Uterus (tissue), 4 donors: ENCODE measurements at places on chromosomes 6 and 20. TPM values are rescaled to one million over a fixed set of nuclear protein-coding genes. Genes with fewer than 3 reads are reported as not detected.

GRCh38 chr20:33232486-33233072 lies 3.2 kb upstream of the BPIFA1 start:
- no peak overlapping the region for H3K27ac ChIP-seq
- no peak overlapping the region for H3K4me3 ChIP-seq
- H3K27me3 ChIP-seq = no peaks in the 10 kb centered on the region
- H3K36me3 ChIP-seq = no peaks in the 10 kb centered on the region
- no peak for DNase-seq

DNA sequence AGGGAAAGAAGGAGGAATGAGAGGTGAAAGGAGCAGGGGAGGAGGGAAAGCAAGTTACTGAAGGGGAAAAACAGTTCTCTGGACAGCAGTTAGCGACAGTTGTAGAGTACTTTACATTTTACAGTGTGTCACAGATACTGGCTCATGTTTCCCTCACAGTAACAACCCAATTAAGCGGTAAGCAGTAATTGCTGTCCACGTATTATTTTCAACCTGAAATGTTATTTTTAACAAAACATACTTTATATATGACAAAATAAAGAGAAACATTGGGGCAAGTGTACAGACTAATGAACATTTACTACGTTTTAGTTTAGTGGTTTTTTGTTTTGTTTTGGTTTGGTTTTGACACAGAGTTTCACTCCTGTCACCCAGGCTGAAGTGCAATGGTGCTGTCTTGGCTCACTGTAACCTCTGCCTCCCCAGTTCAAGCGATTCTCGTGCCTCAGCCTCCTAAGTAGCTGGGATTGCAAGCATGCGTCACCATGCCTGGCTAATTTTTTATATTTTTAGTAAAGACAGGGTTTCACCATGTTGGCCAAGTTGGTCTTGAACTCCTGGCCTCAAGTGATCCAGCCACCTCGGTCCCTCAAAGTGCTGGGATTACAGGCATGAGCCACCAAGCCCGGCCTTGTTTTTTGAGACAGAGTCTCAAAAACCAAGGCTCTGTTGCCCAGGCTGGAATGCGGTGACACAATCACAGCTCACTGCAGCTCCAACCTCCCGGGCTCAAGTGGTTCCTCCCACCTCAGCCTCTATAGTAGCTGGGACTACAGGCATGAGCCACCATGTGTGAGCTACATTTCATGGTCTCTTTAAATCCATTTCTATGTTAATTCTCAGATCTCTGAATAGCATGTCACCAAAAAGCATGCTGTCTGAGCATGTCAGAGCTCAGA lies 22.6 kb upstream of the BTN3A2 start:
- H3K4me1 ChIP-seq = no peaks in the 10 kb centered on the region
- no peak for DNase-seq
- no peak overlapping the region for H3K4me3 ChIP-seq
- H3K36me3 ChIP-seq = no peaks in the 10 kb centered on the region
- H3K27me3 ChIP-seq = no peaks in the 10 kb centered on the region

DNA sequence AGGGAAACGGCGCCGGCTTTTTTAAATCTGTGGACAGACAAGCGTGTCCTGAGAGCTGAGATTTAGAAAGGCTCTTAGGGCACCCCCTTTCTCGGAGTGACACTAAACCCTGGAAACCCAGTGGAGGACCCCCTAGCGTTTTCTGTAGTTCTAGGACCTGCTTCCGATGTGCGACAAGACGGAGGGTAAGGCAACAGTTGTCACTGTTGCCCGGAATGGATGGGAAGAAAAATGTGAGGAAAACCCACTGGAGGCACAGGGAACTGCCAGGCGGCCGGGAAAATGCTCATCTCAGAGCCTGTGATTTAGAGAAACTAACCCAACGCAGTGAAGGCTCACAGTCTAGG lies 551 bp upstream of the ATP5F1E start:
- no peaks in the 10 kb centered on the region for H3K27me3 ChIP-seq
- no peaks in the 10 kb centered on the region for H3K4me1 ChIP-seq
- no peak for DNase-seq
- H3K36me3 ChIP-seq = no peaks in the 10 kb centered on the region

- H3K27ac ChIP-seq = peak within 1 kb of the TSS; percentile 96
- H3K36me3 ChIP-seq = no peaks in the 10 kb centered on the region
- peaks cover 3% of the 10 kb centered on the region for H3K4me1 ChIP-seq
- H3K27me3 ChIP-seq = no peaks in the 10 kb centered on the region
These were observed at the start of gene MICA for GRCh38 chr6:31403283-31404060. TSS of gene MICA (plus strand) at chr6:31403595. CDS start at chr6:31403633, 38 bp downstream.

GRCh38 chr20:1664911-1665310 lies 7.3 kb upstream of the SIRPG start:
- H3K27me3 ChIP-seq = no peaks in the 10 kb centered on the region
- H3K36me3 ChIP-seq = no peaks in the 10 kb centered on the region
- H3K4me3 ChIP-seq = no peak overlapping the region
- H3K27ac ChIP-seq = no peak overlapping the region
- H3K4me1 ChIP-seq = no peaks in the 10 kb centered on the region

DNA sequence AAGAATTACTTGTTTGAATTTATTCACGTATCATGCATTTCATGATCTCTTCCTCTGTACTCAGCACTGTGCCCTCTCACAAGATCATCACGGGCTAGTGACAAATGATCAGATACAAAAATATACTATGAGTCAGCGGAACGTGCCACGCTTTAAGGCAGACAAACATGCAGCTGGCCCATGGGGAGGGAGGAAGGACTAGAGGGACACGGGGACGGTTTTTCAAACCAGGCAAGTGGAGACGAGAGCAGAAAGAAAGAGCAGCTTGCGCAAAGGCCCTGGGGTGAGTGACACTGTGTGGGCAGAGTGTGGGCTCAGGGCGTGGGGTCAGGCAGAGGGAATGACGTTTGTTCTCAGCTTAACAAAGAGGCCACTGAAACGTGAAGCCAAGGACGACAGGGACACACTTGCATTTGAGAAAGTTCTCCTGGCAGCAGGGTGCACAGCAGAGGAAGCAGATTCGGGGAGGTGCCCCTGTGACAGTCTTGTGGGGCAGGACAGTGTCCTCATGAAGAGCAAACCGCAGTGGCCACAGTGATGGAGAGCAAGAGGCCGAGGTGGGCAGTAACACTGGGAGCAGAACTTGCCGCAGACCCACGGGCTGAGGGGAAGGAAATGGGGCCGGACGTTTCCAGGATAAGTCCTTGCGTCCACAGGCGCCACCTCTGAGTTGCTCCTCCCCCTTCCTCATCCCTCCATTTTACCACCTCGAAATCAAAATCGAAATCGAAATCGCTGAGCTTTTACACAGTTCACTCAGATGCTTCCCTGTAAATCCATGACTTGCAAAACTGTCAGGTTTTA lies 6.9 kb upstream of the RPS6KA2 start:
- H3K4me1 ChIP-seq = no peaks in the 10 kb centered on the region
- H3K27ac ChIP-seq = no peak overlapping the region
- H3K36me3 ChIP-seq = no peaks in the 10 kb centered on the region

IP6K3 gene
- total RNA-seq = not detected

IL20RA gene
- total RNA-seq = 6.4 TPM

UBE2J1 gene
- 55.2 TPM for total RNA-seq

CCN2 gene
- total RNA-seq = 254 TPM
